ENCODE measurements at places on chromosomes 7 and 10. TPM values are rescaled to one million over a fixed set of nuclear protein-coding genes. Genes with fewer than 3 reads are reported as not detected.

- DNase-seq: peak; percentile 84
These were observed 695 bp upstream of the CLDN4 start for GRCh38 chr7:73829921-73830680.

Gene MYH16
- total RNA-seq: not detected

DNA sequence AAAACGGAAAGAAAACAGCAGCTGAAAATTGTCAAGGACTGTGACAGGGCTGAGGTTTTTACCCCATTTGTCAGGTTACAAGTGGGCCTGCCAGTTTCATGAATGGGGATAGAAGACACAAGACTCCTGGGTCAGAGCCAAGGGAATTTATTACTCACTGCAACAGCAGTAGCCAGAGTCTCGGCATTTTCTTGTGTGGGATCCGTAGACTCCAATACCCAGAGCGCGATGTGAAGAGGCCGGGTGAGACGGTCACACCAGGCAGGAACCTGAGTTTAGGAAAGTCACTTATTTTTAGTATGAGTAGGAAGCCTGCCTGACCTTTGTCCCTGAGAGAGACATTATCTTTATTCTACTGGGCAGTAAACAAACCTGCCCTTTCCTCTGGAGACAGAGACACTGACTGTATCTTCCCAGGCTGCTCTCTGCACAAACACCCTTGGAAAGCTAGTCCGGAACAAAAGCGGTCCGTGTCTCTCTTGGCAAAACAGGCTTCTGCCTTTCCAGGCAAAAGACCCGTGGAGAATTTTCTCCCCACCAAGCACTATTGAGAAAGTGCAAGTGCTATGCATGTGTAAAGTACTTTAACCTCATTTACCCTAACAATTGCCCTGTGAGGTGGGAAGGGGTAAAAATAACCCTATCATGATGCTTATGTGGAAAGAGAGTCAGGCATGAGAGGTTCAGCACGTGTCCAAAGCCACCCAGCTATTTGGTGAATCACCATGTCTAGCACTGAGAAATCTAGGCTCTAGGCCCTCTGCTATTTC is 58.4 kb downstream of the JCAD start:
- no peak for DNase-seq

- no peak for DNase-seq
These were observed 277.8 kb downstream of the CELF2 start for GRCh38 chr10:11295492-11295891.

DNA sequence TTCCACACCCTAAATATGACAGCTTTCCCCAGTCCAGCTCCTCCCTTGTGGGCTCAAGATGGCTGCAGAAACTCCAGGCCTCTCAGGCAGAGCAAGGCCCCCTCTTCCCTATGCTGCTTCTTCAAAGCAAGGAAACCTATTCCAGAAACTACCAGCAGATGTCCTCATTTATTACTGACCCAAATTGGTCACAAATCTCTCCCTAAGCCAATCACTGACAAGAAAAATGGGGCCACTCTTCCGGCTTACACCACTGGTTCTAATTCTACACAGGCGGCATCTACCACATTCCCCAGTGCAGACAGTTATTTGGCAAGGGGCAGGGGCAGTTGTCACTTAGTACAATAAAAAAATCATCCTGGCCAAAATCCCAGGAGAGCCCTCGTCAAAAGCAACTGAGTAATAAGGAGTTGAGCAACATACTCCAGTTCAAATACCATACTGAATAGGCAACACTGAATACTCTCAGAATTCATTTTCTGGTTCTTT is 150.4 kb downstream of the SFMBT2 start:
- peak; percentile 40 for DNase-seq

DNA sequence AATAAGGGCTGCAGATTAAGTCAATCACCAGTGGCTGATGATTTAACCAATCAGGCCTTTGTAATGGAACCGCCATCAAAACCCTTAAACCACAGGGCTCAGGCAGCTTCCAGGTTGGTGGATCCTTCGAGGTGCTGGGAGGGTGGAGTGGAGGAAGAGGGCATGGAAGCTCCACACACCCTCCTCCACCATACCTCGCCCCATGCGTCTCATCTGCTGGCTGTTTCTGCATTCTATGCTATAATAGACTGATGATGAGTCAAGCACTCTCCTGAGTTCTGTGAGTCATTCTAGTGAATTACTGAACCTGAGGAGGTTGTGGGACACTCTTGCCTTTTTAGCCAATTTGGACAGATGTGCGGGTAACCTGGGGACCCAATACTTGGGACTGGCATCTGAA is 43.9 kb downstream of the CHST15 start:
- DNase-seq: no peak

DNA sequence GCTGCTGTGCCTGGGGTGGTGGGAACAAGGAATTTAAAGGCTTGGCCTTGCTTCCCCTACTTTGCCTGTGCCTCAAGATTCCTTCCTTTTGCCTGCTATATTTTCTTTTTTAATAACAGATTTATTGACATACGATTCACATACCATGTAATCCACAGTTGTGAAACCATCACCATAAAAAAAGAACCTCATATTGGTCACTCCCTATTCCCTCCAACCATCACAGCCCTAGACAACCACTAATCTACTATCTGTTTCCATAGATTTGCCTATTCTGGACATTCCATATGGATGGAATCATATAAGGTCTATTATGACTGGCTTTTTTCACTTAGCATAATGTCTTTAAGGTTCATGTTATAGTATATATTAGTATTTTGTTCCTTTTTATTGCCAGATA is 59.3 kb upstream of the TRIM8 start:
- DNase-seq: no peak

Gene GPR26
- total RNA-seq: not detected

GRCh38 chr7:131827421-131827820 is 271.0 kb upstream of the PODXL start:
- DNase-seq: no peak

DNA sequence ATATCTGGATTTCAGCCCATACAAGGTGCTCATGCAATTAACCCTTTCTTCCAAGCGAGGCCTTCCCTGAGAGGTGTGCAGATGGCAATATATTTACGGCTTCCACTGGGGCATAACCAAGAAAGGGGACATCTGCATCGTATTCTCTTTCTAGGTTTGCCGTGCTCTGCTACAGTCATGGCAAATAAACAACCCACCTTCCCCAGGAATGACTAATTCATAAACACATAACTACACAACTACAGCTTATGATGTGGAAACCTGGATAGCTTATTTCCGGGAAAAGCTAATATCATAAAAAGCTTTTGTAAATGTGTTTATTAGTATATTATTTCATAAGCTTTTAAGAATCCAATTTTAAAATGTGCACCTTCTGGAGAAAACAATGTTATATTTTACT is 120.0 kb downstream of the CAMK1D start:
- no peak for DNase-seq

GRCh38 chr10:32961895-32962369 is 3.9 kb upstream of the ITGB1 start:
- DNase-seq: no peak

Gene KCP
- 0.81 TPM for total RNA-seq
